ENCODE measurements at places on chromosomes 2 and 18.
A peak's percentile ranks its signal among the peaks of the same experiment; 100 is the strongest.

DNA sequence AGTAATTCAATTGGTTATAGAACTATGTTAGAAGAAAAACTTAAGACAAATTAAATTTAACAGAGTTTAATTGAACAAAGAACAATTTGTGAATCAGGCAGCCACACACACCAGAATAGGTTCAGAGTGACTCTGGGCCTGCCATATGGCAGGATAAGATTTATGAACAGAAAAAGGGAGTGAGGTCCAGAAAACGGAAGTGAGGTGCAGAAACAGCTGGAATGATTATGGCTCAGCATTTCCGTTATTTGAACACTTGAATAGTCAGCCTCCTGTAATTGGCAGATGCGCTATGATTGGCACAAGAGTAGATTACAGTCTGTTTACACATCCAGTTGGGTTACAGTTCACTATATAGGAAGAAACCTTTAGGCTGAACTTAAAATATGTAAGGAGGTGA lies 99.0 kb downstream of the MBD2 start:
- H3K27ac ChIP-seq, result no peak overlapping the region
- H3K36me3 ChIP-seq, result peaks cover 9% of the 10 kb centered on the region
- H3K27me3 ChIP-seq, result no peaks in the 10 kb centered on the region

- H3K4me1 ChIP-seq, result no peaks in the 10 kb centered on the region
- no peak overlapping the region for H3K27ac ChIP-seq
- H3K36me3 ChIP-seq, result no peaks in the 10 kb centered on the region
- H3K4me3 ChIP-seq, result no peak overlapping the region
- DNase-seq, result no peak
Measured at GRCh38 chr2:106876699-106877098, 9.3 kb downstream of the ST6GAL2 start.

GRCh38 chr2:6449343-6449742 lies 416.4 kb downstream of the CMPK2 start:
- H3K27me3 ChIP-seq, result no peaks in the 10 kb centered on the region
- H3K27ac ChIP-seq, result no peak overlapping the region

DNA sequence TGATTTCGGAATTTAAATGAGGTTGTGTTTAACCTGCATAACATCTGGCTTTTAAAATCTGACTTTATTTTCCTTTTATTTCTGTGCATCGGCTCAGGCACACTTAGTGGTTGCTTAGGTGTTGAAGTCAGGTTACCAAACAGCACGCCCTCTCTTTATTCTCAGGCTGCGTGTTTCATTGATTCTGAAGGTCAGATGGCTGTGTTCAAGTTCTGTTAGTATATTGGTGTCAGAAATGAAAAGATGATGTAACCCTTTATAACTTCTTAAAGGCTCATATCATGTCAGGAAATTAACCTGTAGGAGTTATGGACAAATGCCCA lies 246.5 kb downstream of the LDLRAD4 start:
- peaks cover 63% of the 10 kb centered on the region for H3K4me1 ChIP-seq
- H3K36me3 ChIP-seq, result peaks cover 30% of the 10 kb centered on the region
- DNase-seq, result no peak
- H3K27me3 ChIP-seq, result no peaks in the 10 kb centered on the region
- peak overlapping the region; percentile 90 for H3K27ac ChIP-seq

DNA sequence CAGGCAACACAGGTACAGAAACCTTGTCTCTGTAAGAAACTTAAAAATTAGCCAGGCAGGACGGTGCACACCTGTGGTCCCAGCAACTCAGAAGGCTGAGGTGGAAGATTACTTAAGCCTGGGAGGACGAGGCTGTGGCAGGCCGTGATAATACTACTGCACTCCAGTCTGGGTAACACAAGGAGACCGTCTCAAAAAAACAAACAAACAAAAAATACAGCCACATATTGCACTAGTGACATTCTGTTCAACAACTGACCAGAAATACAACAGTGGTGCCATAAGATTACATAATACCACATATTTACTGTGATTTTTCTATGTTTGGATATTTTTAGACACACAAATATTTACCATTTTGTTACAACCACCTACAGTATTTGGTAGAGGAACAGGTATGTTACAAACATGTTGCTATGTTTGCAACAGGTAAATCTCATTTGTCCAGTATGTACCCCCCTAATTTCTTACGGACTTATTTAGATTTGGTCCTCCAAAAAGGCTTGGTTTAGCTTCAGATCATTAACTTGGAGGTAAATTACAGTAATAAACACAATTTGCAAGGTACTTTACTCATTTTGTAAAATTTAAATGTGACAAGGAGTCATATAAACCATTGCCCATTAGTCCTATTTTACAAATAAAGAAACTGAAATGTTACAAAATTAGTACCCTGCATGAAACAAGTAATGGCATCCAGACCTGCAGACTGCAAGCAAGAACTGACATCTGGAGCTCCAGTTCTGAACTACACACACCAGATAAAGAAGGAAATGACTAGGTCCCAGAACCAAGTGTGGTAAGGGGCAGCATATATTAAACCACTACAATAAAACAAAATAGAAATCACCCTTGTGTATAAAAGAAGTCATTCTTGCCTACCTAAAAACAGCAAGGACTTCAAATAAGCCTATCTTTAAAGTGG lies 36.8 kb downstream of the TRIP12 start:
- H3K27me3 ChIP-seq, result no peaks in the 10 kb centered on the region
- no peak overlapping the region for H3K4me3 ChIP-seq
- DNase-seq, result no peak

DNA sequence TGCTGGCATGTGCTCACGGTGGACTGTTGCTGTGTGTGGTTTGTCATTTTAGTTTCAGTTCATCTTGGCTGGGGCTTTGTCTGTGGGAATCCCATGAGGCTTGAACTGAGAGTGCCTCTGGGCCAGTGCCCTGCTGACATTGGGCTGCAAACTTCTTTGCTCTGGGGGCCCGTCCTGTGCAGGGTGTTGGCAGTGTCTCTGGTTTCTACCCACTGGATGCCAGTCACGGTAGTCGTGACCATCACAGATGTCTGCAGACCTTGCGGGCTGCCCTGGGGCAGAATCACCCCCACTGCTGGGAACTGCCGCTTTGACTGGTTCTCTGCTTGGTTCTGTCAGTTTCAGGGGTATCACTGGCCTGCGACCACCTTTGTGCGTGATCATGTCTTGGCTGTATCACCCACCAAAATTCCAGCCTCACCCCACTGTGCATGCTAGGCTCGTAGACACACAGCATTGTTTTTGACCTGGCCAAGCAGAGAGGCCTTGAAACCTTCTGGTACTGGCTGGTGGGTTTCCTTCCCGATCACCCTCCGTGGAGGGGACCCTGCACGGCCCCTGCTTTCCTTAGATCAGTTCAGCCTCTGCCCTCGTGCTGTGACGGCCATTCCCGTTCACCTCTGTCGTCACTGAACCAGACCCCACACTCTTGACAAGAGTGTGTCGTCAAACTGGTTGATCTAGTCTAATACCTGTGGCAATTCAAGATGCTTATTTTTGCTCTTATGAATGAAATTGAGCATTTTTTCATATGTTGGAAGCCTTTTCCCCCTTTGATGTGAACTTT lies 57.6 kb downstream of the KCNG2 start:
- H3K4me1 ChIP-seq, result no peaks in the 10 kb centered on the region
- no peak overlapping the region for H3K27ac ChIP-seq
- H3K36me3 ChIP-seq, result no peaks in the 10 kb centered on the region
- no peak overlapping the region for H3K4me3 ChIP-seq

GRCh38 chr18:657311-658000 lies at the start of gene TYMS:
Gene TYMS, plus strand, starts transcription at chr18:657653. Its CDS starts 90 bp downstream, at chr18:657743.
- peaks cover 39% of the 10 kb centered on the region for H3K4me1 ChIP-seq
- no peaks in the 10 kb centered on the region for H3K27me3 ChIP-seq
- peak within 1 kb of the TSS; percentile 96 for H3K4me3 ChIP-seq
- peak within 1 kb of the TSS; percentile 93 for H3K27ac ChIP-seq

DNA sequence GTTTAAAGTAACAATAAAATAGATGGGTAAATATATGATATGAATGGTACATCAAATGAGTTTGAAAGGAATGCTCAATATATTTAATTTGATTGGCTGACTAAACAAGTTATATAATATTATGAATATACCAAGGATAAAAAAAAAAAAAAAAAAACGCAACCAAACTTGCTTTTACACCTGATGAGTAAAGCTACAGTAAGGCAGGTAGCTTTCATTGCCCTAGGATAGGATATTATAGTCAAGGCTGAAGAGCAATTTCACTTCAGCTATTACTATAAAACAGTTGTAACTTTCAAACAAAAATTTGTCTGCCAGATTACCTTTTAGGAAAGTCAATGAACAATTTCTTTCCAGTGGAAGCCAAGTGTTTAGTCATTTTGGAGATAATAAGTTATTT lies 56.8 kb upstream of the PEX13 start:
- peaks cover 20% of the 10 kb centered on the region for H3K4me1 ChIP-seq
- no peaks in the 10 kb centered on the region for H3K27me3 ChIP-seq
- H3K36me3 ChIP-seq, result peaks cover 11% of the 10 kb centered on the region

DNA sequence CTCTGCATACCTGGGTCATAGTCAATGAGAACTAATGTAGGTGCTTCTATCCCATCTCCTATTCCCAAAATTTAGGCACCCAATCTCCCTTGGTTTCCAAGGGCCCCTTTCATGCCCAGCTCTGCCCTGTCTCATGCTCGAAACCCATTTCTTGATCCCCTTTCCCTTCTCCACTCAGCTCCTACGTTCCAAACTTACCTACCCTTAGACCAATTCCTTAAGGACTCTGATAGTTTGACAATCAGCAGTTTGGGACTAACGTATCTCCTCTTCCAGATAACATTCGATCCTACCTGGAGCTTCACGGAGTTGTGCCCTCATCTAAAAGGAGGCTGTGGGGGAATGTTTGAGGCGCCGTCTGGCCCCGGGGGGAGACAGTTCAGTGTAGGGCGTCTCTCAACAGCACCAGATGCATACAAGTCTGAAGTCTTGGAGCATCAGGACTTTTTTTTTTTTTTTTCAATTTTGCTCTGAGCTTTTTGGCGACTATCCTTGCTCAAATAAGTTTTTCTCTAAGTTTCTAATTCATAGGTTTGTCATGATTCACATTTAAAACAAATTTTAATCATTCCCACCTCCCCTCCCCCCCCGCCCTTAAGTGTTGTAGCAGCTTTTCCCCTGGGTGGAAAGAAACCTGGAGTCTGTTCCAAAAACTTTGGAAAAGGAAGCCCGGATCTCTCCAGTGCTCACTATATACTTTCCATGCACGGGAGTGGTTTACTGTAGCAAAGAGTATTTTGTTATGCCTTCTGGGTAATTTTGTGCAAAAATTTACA lies 141.2 kb upstream of the LGALSL start:
- H3K36me3 ChIP-seq, result no peaks in the 10 kb centered on the region
- DNase-seq, result no peak
- H3K4me1 ChIP-seq, result peaks cover 4% of the 10 kb centered on the region
- peaks cover 18% of the 10 kb centered on the region for H3K27me3 ChIP-seq

DNA sequence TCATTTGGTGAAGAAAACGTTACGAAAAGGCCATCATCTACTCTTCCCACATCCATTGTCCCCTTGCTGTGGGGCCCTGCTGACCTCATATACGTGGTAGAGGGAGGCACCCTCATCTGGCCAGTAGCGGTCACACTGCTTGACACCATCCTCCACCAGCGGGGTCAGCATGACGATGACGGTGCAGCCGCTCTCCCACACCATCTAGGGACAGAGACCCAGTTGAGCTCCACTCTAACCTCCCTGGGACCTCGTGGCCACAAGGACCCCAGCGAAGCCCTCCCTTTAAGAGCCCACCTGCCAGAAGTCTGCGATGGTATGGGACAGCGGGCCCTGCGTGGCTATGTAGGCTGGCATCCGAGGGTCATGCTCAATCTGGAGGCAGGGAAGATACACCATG lies 13.1 kb downstream of the PTPRN start:
- peaks cover 19% of the 10 kb centered on the region for H3K27me3 ChIP-seq
- H3K4me1 ChIP-seq, result peaks cover 14% of the 10 kb centered on the region
- no peak for DNase-seq
- H3K36me3 ChIP-seq, result no peaks in the 10 kb centered on the region

- no peak overlapping the region for H3K4me3 ChIP-seq
- peaks cover 5% of the 10 kb centered on the region for H3K27me3 ChIP-seq
- H3K36me3 ChIP-seq, result no peaks in the 10 kb centered on the region
Measured at GRCh38 chr2:21067125-21067524, 23.3 kb upstream of the APOB start.

DNA sequence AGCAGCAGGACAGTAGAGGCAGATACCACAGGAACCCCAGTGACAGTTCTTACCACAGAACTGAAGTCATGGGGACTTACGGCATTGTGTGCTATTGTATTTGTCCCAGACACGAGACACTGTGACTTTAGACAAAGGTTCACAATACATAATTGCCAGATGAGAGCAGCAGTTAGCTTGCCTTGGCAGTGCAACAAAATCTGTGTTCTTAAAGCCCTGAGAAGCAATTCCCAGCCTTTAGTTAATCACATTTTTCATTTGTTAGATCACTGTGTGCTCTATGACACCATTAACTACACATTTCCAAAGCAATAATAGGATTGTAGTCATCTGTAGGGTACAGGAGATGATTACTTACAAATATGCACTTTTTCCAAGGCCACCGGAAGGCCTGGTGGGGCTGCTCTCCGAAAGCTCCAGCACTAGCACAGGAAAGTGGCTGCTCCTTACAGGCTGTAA lies 97.5 kb upstream of the LDLRAD4 start:
- no peaks in the 10 kb centered on the region for H3K27me3 ChIP-seq
- peaks cover 17% of the 10 kb centered on the region for H3K36me3 ChIP-seq
- H3K27ac ChIP-seq, result no peak overlapping the region

DNA sequence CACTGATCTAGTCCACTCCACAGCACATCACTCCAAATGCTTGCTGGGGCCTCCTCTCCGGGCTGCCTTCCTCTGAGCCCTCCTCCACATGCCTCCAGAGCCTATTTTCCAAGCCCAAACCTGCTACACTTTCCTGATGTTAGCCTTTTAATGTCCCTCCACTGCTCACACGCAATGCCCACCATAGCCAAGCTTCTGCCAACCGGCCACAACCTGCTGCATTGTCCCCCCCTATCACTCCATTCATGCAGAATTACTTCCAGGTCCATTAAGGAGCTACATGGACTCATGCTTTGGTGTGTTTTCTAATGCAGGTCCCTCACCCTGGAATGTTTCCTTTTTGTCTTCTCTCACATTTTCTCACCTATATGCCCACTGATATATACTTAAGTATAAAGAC lies 129.3 kb downstream of the MARCHF4 start:
- no peaks in the 10 kb centered on the region for H3K4me1 ChIP-seq
- no peaks in the 10 kb centered on the region for H3K27me3 ChIP-seq
- H3K36me3 ChIP-seq, result no peaks in the 10 kb centered on the region
- H3K4me3 ChIP-seq, result no peak overlapping the region
- DNase-seq, result no peak

DNA sequence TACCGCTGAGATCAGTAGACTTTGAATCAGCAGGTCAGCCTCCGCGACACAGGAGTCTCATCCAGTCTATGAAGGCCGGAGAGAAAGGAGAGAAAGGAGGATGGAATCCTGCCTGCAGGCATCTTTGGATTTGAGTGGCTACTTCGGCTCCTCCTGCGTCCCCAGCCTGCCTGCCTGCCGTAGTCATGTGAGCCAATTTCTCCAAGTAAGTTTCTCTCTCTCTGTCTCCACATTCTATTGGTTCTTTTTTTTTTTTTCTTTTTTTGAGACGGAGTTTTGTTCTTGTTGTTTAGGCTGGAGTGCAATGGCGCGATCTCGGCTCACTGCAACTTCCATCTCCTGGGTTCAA lies 16.7 kb downstream of the PDCD1 start:
- DNase-seq, result no peak
- peaks cover 32% of the 10 kb centered on the region for H3K4me1 ChIP-seq
- H3K36me3 ChIP-seq, result peaks cover 7% of the 10 kb centered on the region
- peak overlapping the region; percentile 87 for H3K27ac ChIP-seq
- no peak overlapping the region for H3K4me3 ChIP-seq

Measured in activated T-helper 1 cell treated with anti-CD3 and anti-CD28 coated beads, Interleukin-12 subunit alpha, Interleukin-12 subunit beta, Interleukin-2, Interleukin-4 antibody, amounts not matched to agents 30 ng/mL and 10 ng/mL and 1 ng/mL, durations not matched to agents 14 hours and 24 hours and 36 hours (primary cell).